ENCODE measurements at places on chromosomes 11 and 22. TPM values are rescaled to one million over a fixed set of nuclear protein-coding genes. Genes with fewer than 3 reads are reported as not detected.

The MAPK8IP1 gene
- total RNA-seq = 6.0 TPM

The TRIM34 gene
- total RNA-seq = 2.6 TPM

The PATE2 gene
- total RNA-seq = not detected

The OR51A7 gene
- not detected for total RNA-seq

The TRMU gene
- total RNA-seq = 36.4 TPM

The OR8A1 gene
- not detected for total RNA-seq

The UCP3 gene
- total RNA-seq = 0.89 TPM

The HTR3B gene
- not detected for total RNA-seq

The OR10A2 gene
- not detected for total RNA-seq

The GNG3 gene
- not detected for total RNA-seq

The POU2AF2 gene
- total RNA-seq = not detected

The CDHR5 gene
- total RNA-seq = not detected

The TEX54 gene
- not detected for total RNA-seq

The CDCA5 gene
- total RNA-seq = 74.3 TPM

The C11orf52 gene
- total RNA-seq = 0.09 TPM

The LGALS12 gene
- total RNA-seq = not detected

The UPK3A gene
- total RNA-seq = not detected

The GRM5 gene
- not detected for total RNA-seq

The SNX32 gene
- total RNA-seq = 0.08 TPM

The TEAD1 gene
- 45.9 TPM for total RNA-seq

The GLYATL2 gene
- not detected for total RNA-seq
